ENCODE measurements at places on chromosomes 5 and 9.
A peak's percentile ranks its signal among the peaks of the same experiment; 100 is the strongest.

- no peak for DNase-seq
Measured at GRCh38 chr9:21883642-21884041, 81.2 kb downstream of the MTAP start.

DNA sequence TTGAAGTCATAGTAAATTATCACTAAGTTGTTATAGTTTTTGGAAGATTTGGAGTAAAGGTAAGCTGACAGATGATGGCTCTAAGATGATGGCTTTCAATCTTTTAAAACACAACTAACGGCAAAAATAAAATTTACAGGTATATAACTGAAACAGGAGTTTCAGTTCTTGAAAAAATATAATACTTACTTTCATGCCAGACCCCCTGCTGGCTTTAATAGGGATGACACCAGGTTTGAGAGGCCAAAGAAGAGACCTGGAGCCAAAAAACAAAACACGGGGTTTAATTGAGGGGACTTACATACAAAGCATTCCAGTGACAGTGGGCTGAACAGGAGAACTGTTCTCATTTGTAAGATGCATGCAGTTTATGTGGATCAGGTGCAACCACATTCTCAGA lies 301.7 kb upstream of the PCSK5 start:
- DNase-seq = no peak

DNA sequence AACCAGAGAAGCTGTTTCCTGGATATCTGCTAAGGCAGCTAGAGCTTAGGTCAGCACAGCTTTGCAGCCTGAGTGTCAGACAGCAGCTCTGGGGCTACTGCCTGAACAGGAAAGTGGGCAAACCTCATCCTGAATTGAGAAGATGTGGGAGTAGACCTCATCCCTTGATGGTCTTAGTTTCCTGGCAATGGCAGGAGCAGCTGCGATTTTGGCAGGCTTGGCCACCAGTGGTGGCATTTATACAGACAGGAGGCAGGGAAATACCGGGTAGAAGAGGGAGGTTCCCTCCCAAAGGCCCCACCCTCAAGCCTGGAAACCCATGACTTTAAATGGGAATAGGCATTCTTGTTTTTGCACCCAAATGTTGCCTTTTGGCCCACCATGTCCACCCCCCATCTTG lies 69.7 kb downstream of the LIX1 start:
- DNase-seq = no peak

- no peak for DNase-seq
Measured at GRCh38 chr5:153459051-153459743, 31.3 kb upstream of the GRIA1 start.

GRCh38 chr5:42547141-42547540 lies 123.9 kb downstream of the GHR start:
- DNase-seq = no peak

GRCh38 chr5:17772232-17772631 lies 138.0 kb downstream of the TAF11L14 start:
- DNase-seq = no peak

DNA sequence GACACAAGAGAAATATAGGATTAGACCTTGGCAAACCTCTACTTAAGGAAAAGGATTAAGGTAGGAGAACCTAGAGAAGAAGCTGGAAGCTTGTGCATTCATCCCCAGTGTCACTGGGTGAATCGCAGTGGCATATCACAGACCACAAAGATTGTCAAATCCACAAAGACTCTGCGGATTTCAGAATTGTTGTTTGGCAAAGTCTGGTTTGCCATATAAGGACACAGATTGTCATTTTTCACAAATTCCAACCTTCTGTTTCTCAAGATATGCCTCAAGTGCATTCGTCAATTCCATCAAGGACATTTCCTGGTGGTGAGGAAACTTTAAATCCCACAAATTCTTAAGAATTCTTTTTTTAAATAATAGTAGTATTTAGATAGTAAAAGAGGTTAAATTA lies 395.1 kb upstream of the PAPPA start:
- no peak for DNase-seq

GRCh38 chr5:109411627-109412026 lies 1.9 kb upstream of the PJA2 start:
- DNase-seq = no peak

- no peak for DNase-seq
Measured at GRCh38 chr9:135849181-135849580, 58.2 kb downstream of the CAMSAP1 start.

DNA sequence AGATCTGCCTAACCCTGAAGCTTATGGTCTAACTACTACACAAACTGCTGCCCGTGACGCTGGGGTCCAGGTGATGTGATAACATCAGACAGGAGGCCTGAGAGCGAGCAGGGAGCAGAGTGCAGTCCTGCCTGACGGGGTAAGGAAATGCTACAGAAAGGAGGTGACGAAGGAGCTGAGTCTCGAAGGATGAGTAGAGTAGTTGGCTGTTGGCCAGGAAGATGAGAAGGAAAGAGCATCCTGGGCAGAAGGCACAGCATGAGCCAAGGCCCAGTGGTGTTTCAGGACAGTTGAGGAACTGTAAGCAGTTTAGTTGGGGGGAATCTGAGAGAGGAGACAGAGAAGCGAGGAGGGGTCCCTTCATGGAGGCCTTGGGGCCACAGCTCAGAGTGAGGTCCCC lies 136.0 kb upstream of the TBC1D2 start:
- DNase-seq = no peak

DNA sequence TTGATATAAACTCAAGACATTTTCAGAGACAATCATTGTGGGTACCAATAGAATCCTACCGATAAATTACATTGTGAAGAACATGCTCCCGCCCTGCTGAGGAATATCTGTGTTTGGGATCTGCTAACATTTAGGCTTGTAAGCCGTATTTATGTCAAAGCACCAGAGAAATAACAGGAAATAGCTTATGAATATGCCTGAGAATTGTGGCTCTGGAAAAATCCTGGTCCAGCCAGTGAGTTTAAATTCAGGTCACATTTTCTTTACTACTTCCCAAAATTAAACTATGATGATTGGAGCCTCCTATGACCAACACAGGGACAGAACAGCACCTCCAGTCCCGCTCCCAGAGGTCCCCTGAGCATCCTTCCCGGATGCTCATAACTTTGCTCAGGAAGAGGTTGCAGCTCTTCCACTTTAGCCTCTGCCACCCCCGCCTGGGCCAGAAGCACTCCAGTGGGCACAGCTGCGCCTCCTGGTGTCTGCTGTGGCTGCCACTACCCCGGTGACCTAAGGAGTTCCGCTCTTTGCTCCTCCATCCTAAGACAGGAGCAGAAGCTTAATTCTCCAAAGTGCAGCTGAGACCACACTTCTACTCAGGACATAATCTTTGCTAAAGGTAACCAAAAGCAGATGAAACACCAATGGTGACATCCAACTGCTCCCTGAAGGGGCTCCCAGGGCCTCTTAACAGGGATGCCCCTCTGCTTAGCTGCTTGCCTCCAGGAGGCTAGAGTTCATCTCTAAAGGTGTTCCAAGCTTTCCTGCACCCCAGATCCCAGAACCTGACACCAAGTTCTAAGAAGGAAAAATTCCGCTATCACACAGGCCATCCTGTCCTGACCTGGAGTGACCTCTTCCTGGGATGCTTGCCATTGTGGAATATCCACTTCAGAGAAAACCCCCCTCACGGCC lies 58.8 kb downstream of the SLC1A1 start:
- no peak for DNase-seq

DNA sequence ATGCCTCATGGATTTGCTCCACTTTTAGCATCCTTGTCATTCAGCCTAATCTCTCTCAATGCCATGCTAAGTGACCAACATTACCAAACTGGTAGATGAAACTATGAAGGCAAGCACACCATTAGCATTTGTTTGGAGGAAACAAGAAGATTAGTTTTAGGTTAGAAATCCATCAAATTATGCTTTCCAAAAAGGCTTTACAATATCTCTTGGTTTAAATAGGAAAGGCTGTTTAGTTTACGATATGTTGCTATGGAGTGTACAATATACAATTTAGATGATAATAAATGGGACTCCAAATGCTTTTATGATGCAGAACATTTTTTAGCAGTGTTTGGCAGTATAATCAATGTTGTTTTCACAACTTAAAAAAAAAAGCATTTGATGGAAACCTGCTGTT lies 47.8 kb upstream of the CTXN3 start:
- no peak for DNase-seq

GRCh38 chr5:73120222-73121118 lies at the start of gene TMEM171:
Gene TMEM171 (plus strand): TSS chr5:73120575. CDS start chr5:73123374, 2,799 bp downstream.
- DNase-seq = peak; percentile 42

- DNase-seq = peak; percentile 71
Measured at GRCh38 chr9:69223605-69224004, 49.5 kb downstream of the TJP2 start.

DNA sequence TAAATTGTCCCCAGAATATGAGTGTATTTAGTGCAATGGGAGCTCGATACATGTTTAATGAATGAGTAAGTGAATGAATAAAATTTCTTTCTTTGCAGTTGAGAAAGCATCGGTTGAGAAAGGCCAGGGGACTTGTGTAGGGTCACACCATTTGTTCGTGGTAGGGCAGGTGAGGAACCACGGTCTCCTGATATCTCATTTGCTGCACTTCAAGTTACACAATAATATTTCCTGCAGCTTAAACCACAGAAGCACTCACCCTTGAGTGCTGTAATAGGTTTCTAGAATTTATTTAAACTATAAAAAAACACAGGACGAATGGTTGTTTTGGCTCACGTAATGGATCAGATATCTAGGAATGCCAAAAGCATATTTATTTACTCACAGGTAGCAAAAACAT lies 429.8 kb downstream of the SPATA31D1 start:
- DNase-seq = no peak

GRCh38 chr5:160327818-160328217 lies 15.5 kb upstream of the CCNJL start:
- no peak for DNase-seq
